ENCODE measurements at places on chromosomes 3 and 15.

GRCh38 chr15:61671736-61672135 is 388.5 kb downstream of the VPS13C start:
- no peak overlapping the region for H3K27ac ChIP-seq
- peaks cover 19% of the 10 kb centered on the region for H3K27me3 ChIP-seq
- DNase-seq = no peak
- H3K36me3 ChIP-seq = no peaks in the 10 kb centered on the region
- H3K4me1 ChIP-seq = no peaks in the 10 kb centered on the region

DNA sequence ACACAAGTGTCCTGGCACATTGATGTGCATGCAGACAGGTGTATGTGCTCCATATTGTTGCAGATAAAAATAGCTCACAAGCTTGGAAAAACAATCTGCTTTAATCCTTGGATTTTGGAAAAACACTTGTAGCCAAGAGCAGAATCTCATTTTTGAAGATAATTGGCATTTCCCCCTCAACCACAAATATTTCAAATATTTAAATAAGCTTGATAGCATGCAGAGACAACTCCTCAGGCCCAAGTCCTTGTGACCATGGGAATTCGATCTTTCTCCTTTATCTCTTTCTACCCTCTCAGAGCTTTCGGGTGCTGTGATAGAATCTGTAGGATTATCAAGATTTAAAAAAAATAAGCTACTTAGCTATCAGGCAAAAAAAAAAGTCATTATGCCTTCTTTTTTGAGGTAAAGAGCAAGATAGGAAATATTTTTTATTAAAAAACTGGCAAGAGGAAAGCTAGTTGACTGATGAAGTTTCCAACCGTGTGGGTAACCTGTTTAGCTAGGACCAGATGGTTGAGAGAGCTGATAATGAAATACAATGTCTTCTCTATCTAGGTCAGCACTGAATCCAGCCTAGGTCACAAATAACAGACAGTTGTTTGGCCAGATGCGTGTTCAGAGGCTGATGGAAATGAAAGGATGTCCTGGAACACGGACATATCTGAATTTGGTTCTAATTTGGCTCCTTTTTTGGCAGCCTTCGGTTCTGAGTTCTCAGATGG is 54.9 kb upstream of the SNRK start:
- no peaks in the 10 kb centered on the region for H3K27me3 ChIP-seq
- H3K36me3 ChIP-seq = peaks cover 14% of the 10 kb centered on the region
- DNase-seq = no peak
- H3K4me1 ChIP-seq = peaks cover 15% of the 10 kb centered on the region

GRCh38 chr3:41997702-41998550 is 36.0 kb upstream of the ULK4 start:
- no peak for DNase-seq
- H3K27me3 ChIP-seq = peaks cover 4% of the 10 kb centered on the region
- H3K4me1 ChIP-seq = no peaks in the 10 kb centered on the region
- no peaks in the 10 kb centered on the region for H3K36me3 ChIP-seq
- no peak overlapping the region for H3K4me3 ChIP-seq

GRCh38 chr3:2727610-2728318 is 382.4 kb downstream of the IL5RA start:
- no peaks in the 10 kb centered on the region for H3K27me3 ChIP-seq
- H3K36me3 ChIP-seq = no peaks in the 10 kb centered on the region
- H3K4me3 ChIP-seq = no peak overlapping the region
- no peak for DNase-seq

- DNase-seq = no peak
- H3K27ac ChIP-seq = no peak overlapping the region
- peaks cover 18% of the 10 kb centered on the region for H3K4me1 ChIP-seq
These were observed 40.9 kb upstream of the RNU6-1 start for GRCh38 chr15:67880651-67881182.

GRCh38 chr15:72368899-72369298 is 6.9 kb downstream of the HEXA start:
- no peak for DNase-seq
- H3K27ac ChIP-seq = no peak overlapping the region
- H3K4me3 ChIP-seq = no peak overlapping the region
- peaks cover 20% of the 10 kb centered on the region for H3K36me3 ChIP-seq

DNA sequence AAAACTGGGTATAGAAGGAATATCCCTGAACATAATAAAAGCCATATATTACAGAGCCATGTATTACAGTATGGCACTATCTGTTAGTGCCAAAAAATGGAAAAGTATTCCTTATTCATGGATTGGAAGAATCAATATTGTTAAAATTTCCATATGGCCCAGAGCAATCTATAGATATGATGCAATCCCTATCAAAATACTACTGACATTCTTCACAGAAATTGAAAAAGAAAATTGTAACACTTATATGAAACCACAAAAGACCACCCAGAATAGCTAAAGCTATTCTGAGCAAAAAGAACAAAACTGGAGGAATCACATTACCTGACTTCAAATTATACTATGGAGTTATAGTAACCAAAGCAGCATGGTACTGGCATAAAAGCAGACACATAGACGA is 218.8 kb downstream of the PLCL2 start:
- peaks cover 6% of the 10 kb centered on the region for H3K36me3 ChIP-seq
- H3K27ac ChIP-seq = no peak overlapping the region
- H3K4me1 ChIP-seq = peaks cover 2% of the 10 kb centered on the region
- no peaks in the 10 kb centered on the region for H3K27me3 ChIP-seq
- no peak for DNase-seq
- no peak overlapping the region for H3K4me3 ChIP-seq

DNA sequence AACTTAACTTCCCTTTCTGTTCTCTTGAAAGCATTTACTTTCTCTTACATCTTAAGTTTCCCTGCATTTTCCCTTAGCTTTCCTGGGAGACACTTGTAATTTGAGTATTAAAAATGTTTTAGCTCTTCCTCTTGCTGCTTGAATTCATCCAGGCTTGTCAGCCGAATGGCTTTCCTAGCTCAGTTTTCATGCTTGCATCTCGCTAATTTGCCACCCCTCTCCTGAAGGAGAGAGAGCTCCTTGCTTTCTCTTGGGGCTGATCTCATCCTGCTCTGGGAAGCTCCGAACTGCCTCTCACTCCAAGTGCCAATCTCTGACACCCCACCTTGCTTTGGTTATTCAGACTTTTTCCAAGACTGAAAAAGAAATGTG is 374.6 kb upstream of the TBL1XR1 start:
- peaks cover 3% of the 10 kb centered on the region for H3K4me1 ChIP-seq
- DNase-seq = no peak
- H3K27ac ChIP-seq = no peak overlapping the region
- H3K4me3 ChIP-seq = no peak overlapping the region

DNA sequence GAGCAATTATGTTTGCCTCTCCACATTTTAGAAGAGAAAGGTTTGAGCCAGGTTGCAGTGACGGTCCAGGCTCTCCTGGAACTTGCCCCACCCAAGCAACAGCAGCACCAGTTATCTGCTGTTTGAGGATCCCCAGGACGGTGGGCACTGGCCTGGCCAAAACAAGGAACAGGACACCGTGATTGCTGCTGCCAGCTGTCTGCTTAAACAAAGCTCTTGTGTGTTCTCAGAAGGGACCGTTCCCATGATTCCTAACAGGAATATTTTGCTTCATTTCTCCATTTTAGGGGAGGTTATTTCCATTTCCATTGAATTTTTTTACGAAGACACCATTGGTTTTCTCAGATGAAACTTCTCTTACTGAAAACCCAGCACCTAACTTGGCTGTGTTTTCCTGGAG is 66.4 kb upstream of the RPL35A start:
- peaks cover 25% of the 10 kb centered on the region for H3K36me3 ChIP-seq
- peaks cover 13% of the 10 kb centered on the region for H3K4me1 ChIP-seq
- H3K27me3 ChIP-seq = no peaks in the 10 kb centered on the region
- no peak overlapping the region for H3K27ac ChIP-seq
- DNase-seq = no peak
- H3K4me3 ChIP-seq = no peak overlapping the region

DNA sequence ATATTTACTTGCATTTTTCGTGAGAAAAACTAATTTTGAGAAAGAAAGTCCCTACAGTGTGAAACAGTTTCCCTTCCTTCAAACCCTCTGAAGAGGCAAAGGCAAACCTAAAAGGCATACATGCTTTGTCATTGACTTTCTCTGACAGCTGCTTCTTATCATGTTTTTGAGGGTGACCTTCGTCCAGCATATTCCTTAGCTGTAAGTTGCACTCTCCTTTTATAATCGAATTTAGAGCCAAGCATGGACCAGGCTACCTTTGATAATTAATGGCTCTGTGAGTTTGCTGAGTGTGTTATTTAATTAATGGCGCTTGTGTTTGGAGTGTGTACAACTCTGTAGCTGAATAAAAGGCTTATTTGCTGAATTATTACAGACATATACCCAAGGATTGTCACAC is 684.2 kb upstream of the CFAP20DC start:
- H3K27ac ChIP-seq = no peak overlapping the region
- peaks cover 27% of the 10 kb centered on the region for H3K4me1 ChIP-seq
- no peak overlapping the region for H3K4me3 ChIP-seq
- no peaks in the 10 kb centered on the region for H3K27me3 ChIP-seq

DNA sequence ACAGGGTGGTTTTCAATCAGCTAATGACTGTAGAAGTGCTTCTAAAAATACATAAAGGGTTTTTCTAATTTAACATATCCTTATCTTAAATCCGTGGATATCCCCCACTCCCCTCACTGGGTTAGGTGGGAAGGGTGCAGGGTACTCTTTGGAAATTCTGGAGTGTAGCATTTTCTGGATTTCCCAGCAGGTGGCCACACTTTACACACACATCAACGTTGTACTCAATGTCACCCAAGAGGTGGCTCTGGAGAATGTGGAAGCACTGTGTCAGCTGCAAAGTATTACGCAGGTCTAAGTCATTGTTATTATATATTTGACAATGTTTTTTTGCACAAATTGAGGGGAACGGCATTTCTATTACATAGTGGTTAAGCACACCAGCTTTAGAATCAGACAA is 168.8 kb downstream of the CHDH start:
- no peak for DNase-seq
- no peaks in the 10 kb centered on the region for H3K4me1 ChIP-seq
- no peak overlapping the region for H3K4me3 ChIP-seq
- H3K36me3 ChIP-seq = no peaks in the 10 kb centered on the region

Measured in activated naive CD8-positive, alpha-beta T cell treated with anti-CD3 and anti-CD28 coated beads, Interleukin-2, amount 50 U/mL, for 24 hours (primary cell).